Astrocyte (in vitro differentiated cells and primary cell): ENCODE measurements at places on chromosomes 4 and X. TPM values are rescaled to one million over a fixed set of nuclear protein-coding genes. Genes with fewer than 3 reads are reported as not detected.
A peak's percentile ranks its signal among the peaks of the same experiment; 100 is the strongest.

GRCh38 chr4:154435895-154436294 lies 55.7 kb downstream of the DCHS2 start:
- no peak for DNase-seq

GRCh38 chr4:5988086-5988845 lies 30.0 kb downstream of the C4orf50 start:
- DNase-seq = no peak

GRCh38 chr4:55326629-55327028 lies 19.4 kb upstream of the SRD5A3 start:
- DNase-seq = no peak

GRCh38 chrX:124887572-124887971 lies 432.1 kb upstream of the TEX13C start:
- DNase-seq = no peak

- DNase-seq = peak; percentile 57
Measured at GRCh38 chrX:148582353-148582752, 81.9 kb downstream of the AFF2 start.

DNA sequence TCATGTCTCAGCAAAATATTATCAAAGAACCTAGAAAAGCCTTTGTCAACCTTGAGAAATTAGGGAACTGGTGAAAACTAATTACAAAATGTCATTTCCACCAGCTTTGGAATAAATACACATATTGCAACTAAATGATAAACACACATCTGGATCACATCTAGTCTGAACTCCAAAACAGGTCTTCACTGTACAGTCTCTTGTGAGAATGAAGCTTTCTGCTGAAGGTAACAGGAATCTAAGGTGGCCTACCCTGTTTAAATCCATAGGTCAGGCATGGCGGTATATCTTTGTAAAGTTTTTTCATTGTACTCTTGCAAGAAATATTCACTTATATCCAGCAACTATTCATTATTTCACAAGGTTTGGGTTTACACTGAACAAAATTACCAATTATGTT lies 1.7 kb downstream of the SH3D19 start:
- DNase-seq = no peak

DNA sequence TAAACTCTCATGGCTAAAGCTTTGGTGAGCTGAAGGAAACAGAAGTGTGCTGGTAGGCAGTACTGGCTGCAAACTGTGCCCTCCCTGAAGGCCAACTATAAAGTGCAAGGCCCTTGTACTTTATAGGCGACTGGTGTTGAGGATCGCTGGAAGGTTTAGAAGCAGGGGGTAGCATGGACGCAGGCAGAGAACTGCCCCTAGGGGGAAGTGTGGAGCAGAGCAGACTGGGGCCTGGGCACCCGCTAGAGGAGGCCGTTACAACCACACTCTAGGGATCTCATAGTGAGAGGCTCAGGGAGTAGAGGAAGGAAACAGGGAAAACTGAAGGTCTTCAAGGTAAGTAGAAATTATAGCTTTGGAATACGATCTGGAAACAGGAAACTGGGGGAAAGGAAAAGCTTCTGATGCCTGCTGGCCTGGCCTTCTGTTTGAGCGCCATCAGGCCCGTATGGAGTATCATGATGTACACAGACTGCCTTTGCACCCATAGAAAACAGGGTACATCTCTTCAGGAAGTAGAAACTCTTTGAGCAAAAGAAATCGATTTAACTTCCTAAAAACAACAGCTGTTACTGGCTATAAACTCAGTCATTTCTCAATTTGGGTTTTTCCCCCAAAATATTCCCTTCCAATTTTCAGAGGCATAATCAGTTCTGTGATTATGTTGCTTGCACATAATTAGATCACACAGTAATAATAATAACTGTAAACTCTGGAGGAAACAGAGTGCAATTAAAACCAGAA lies 23.9 kb upstream of the TMSB4X start:
- DNase-seq = no peak

DNA sequence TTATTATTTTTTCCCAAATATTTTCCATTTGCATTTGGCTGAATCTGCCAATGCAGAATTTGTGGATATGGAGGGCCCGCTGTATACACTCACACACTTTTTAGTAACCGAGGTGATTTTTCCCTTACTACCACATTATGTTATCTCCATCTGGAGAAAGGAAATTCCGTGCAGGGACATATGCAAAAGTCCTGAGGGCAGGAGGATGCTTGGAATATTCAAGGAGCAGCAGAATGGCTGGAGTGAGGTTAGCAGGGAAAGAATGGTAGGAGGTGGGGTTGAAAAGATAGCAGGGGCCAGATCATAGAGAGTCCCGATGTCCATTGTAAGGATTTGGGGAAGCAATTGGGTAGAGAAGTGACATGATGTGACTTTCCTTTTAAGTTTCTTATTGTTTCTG lies 11.5 kb upstream of the RNF212 start:
- DNase-seq = no peak

CA5B gene
- 6.1 and 6.4 TPM in 2 replicates for total RNA-seq

TRIM75 gene
- total RNA-seq = not detected in 2 replicates

TRAPPC11 gene
- total RNA-seq = 26.3 and 26.5 TPM in 2 replicates
